ENCODE measurements at places on chromosomes 5 and 9.

- no peak for DNase-seq
These were observed 177.9 kb upstream of the TUT7 start for GRCh38 chr9:86531971-86532640.

DNA sequence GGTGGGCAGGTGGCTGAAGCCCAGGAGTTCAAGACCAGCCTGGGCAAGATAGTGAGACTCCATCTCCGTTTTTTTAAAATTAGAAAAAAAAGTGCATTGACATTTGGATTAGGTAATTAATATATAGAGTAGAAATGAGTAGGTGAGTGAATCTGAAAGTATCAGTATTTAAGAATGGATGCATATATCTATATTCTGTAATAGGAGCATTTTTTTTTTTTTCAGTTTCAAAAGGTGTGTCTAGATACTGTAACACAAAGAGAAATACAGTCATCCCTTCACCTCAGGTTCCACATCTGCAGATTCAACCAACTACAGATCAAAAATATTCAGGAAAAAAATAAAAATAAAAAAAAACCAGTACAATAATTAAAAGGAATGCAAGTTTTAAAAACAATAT is 50.8 kb downstream of the RBM27 start:
- DNase-seq: no peak

- no peak for DNase-seq
These were observed 46.7 kb upstream of the CDKN2AIPNL start for GRCh38 chr5:134458234-134459009.

DNA sequence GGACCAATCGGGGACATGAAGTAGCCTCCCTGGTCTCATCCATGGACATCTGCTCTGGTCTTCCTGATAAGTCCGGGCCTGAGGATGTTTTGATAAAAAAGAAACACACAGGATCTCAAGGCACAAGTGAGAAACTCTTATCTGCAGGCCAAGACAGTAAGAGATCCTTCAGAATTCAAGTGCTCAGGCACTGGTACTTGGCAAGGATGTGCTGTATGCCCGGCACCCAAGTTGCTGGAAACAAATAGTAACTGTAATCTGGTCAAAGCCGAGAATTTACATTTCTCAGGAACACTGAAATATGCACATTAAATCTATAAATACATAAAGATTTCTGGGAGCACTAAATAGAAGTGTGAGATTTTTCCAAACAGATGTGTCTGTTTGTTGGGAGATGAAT is 165.7 kb downstream of the SPOCK1 start:
- no peak for DNase-seq

DNA sequence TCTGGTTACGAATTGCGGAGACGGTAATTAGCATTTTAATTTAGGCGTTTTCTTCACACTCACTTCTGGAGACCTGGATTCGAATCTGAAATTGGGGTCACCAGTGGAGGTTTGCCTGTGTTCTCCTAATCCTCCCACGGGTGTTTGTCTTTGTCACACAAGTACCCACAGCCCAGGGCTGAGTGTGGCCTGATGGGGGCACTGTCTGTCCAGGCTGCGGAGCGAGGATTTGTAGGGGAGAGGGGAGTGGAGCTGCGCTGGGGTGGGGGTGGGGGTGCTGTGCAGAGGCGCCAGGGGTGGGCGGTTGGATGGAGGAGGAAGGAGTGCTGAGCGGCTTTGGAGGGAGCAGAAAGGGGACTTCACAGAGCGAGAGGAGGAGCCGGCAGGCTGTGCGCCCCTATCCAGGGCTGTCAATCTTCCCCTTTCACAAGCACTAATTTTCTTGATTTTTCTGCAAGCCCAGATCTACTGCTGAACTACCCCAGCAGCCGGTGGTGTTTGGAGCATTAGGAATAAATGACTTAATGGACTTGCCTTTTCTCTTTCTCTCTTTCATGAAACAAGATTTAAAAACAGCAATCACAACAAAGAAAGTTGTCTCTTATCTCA is 53.1 kb downstream of the TSPAN17 start:
- no peak for DNase-seq
